ENCODE measurements at places on chromosomes 12 and 14.

- no peak for DNase-seq
Observed at GRCh38 chr12:54442099-54442498, 23.0 kb upstream of the ITGA5 start.

- DNase-seq = no peak
Observed at GRCh38 chr12:49979791-49980190, 7.0 kb downstream of the AQP6 start.

GRCh38 chr14:103716091-103716801 is 636 bp downstream of the ZFYVE21 start:
- no peak for DNase-seq

DNA sequence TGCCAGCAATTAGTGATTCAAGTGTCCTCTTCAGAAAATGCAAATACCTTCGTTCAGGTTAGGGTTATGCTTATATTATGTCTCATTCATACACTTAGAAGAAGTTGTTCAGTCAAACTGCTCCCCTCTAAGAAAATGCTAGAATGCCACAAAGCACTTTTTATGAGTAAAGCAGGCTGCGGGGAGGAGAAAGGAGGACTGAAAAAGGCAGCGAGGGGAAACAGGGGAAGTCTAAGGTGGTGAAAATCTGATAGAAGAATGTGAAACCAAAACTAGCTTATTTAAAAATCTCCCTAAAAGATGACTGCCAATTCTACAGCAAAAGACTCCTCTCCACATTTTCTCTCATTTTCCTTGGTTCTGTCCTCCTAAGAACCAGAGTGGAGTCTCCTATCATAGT is 70.1 kb downstream of the PRKD1 start:
- no peak for DNase-seq

- DNase-seq = no peak
Observed at GRCh38 chr14:81529391-81529790, 4.3 kb downstream of the SEL1L start.

DNA sequence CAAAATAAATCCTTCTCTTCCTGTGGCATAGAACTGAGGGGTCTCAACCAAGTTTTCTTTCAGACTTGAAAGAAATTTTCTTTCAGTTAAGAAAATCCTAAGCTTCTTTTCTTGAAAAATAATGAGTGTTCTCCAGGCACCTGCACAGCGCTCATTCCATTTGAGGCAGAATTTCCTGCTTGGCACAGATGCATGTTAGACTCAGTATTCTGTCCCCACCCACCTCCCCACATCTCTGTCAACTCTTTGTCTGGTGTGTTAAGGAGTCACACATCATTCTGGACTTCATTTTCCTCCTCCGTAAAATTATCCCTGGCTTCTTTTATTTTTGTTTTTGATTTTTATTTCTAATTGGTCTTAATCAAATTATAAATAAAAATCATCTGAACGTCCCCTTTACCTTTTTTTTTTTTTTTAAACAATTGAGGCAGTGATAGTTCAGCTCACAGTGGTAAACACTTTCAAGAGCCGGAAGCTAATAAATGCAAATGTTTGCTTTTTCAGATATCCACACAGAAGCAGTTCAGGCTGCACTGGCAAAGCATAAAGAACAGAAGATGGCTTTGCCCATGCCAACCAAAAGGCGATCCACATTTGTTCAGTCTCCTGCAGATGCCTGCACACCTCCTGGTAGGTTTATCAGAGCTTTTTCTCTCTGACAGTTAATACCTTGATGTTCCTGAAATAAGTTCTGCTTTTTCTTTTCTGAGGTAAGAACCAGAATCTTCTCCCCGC is 104.0 kb upstream of the ATF1 start:
- no peak for DNase-seq

- no peak for DNase-seq
Observed at GRCh38 chr14:63147018-63147417, 57.2 kb upstream of the RHOJ start.

DNA sequence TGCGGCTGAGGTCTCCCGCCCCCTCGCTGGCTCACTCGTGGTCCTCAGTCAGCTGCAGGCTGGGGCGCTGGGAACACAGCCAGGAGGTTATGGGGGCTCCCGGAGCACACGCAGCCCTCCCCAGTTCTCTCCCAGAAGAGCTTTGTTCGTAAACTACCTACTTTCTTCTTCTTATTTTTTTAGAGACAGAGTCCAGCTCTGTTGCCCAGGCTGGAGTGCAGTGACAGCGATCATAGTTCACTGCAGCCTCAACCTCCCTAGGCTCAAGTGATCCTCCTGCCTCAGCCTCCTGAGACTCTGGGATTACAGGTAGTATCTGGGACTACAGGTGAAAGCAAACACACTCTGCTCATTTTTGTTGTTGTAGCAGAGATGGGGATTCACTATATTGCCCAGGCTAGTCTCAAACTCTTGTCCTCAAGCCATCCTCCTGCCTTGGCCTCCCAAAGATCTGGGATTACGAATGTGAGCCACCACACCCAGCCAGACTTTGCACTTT is 15.5 kb upstream of the PLA2G1B start:
- no peak for DNase-seq

- DNase-seq = no peak
Observed at GRCh38 chr14:59246566-59246965, 58.1 kb downstream of the DAAM1 start.

- no peak for DNase-seq
Observed at GRCh38 chr12:42255221-42255865, 17.3 kb upstream of the YAF2 start.

GRCh38 chr12:52360663-52361271 is 6.5 kb downstream of the KRT85 start:
- DNase-seq = no peak

- no peak for DNase-seq
Observed at GRCh38 chr14:65491274-65491673, 78.7 kb downstream of the FUT8 start.

GRCh38 chr12:124720681-124721500 is 142.8 kb downstream of the SCARB1 start:
- DNase-seq = peak; percentile 23

- DNase-seq = no peak
Observed at GRCh38 chr14:32013083-32013482, 64.0 kb upstream of the ARHGAP5 start.

DNA sequence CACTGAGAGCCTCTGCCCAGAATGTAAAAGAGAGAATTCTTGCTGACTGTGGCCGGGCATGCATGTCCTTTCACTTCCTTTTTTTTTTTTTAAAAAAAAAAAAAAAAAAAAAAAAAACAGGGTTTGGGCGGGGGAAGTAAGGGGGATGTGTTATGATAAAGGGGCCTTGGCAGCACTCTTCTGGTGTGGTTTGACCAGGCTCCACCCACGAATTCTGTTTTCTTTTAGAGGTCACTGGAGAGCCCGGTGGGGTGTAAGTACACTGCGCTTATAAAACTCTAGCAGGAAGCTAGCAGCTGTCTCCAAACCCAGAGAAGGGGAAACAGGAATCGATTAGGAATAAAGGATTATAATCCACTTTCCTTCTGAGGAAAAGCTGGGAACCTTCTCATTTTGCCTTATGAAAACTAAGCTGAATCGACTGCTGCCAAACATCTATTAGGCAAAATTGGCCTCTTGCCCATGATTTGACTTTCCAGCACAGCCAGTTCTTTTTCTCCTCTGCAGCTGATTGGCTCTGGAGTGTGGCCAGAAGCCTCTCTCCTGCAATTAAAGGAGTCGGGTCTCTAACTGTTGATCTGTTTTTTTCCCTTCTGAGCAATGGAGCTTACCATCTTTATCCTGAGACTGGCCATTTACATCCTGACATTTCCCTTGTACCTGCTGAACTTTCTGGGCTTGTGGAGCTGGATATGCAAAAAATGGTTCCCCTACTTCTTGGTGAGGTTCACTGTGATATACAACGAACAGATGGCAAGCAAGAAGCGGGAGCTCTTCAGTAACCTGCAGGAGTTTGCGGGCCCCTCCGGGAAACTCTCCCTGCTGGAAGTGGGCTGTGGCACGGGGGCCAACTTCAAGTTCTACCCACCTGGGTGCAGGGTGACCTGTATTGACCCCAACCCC is 27.7 kb upstream of the HIGD1C start:
- DNase-seq = peak; percentile 41

DNA sequence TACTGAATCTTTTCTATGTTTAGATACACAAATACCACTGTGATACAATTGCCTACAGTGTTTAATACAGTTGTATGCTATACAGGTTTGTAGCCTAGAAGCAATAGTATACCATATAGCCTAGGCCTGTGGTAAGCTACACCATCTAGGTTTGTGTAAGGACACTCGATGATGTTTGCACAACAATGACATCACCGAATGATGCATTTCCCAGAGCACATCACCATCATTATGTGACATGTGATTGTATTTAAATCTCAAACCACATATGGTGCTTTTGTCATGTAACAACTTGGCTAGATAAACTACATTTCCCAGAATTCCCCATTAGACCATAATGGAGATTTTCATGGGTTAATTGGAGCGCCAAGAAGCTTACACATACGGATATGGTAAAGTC is 128.4 kb upstream of the CPNE8 start:
- no peak for DNase-seq

DNA sequence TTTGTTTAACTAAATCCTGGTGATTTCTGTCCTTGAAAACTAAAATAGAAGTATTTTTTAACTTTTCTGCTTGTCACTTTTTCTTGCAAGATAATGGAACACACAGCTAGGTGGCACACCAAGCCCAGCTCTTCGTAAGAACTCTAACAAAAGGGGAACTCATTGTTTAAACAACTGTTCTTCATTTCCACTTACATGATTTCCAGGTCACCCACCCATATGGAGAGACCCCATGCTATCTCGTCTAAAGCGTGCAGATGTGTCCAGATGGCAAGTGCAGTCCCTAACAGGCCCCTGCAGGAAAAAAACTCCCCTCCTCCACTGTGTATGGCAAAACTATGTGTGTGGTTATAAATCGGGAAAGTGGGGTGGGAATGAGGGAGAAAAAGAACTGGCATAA is 43.3 kb upstream of the NT5DC3 start:
- peak; percentile 66 for DNase-seq

DNA sequence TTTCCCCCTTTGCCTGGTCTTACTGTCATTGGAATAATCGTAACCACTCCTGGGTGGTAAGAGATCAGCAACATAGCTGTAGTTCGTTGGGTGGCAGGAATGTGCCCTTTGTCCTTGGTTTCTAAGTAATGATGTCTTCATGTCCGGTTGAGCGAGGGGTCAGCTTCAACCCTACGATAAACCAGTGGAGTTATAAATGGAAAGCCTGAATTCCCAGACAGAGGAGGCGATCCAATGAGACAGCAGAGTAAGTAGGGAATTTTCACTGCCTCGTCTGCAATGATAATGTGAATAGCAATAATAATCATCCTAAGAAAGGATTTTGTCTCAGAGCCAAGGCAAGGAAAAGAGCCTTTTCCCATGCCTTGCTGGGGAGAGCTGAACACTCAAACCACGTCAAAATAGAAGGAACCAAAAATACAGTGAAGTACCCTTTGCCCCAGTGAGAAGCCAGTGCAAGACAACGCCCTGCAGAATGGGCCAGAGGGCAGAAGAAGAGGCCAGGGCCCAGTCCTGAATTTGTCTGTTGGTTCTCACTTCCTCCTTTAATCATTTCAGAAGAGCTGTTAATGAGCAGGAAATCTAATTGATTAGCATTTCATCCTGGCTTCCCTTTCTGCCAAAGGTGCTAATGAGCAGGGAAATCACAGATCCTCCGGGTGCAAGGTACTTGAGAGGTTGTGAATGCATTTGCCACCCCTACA is 330.7 kb downstream of the CACNA1C start:
- DNase-seq = no peak

DNA sequence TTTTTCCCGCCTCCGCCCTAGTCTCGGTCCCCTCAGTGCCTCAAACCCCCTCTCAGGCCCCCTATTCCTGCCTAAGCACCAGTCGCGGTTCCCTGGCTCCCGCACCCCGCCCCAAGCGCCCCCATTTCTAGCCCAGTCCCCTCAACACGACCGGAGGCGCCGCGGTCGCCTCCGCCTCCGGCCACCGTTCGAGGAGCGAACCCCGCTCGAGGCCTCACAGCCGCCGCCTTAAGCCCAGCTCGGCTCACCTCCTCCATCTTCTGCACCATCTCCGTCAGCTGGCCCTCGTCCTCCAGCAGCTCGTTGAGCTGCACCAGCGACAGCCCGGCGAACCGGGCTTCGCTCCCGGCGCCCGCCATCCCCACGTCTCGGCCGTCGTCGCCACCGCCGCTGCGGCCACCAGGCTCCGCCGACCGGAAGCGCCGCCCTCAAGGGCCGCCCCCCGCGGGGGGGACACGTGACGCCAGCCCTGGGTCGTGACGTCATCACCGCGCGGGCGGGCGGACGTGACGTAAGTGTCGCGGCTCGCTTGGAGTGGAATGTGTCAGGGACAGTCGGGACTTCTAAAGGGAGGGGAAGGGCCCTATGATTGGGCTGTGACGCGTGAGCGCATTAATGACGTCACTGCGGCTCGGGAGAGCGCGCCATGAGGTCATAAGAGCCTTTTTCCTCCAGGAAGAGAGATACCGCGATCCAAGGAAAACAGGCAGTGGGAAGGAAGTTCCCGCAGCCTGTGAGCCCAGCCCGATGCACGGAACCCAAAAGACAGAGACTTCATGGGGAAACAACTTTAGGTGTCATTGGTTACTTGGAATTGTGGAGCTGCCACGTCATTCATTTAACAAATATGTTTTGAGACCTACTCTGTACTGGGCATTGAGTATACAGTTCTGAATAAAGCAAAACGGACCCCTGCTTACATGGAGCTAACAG is at the start of gene VPS37B:
VPS37B (minus strand) TSS at position 421 of the 933 bp plus-strand sequence; CDS start at position 359, 62 bp downstream.
- DNase-seq = peak; percentile 92

- DNase-seq = no peak
Observed at GRCh38 chr14:37596790-37597472, 1.5 kb downstream of the TTC6 start.

- DNase-seq = peak; percentile 10
Observed at GRCh38 chr12:1907652-1908611, 10.5 kb downstream of the CACNA2D4 start.

DNA sequence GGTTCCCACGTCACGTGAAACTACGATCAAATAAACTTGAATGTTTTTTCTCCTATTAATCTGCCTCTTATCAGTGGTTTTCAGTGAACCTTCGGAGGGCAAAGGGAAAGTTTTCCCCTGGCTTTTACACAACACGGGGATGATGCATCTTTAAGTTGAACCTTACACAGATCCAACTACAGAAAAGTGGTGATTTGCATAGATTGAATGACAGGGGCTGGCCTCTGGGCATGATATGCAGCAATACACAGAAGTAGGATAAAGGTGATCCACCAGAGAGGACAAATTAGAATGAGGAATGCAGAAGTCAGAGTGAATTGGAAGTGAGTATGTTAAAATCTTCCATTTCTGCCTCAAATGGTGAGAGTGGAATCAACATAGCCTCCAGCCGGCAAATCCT is 11.6 kb downstream of the GSG1 start:
- DNase-seq = no peak

DNA sequence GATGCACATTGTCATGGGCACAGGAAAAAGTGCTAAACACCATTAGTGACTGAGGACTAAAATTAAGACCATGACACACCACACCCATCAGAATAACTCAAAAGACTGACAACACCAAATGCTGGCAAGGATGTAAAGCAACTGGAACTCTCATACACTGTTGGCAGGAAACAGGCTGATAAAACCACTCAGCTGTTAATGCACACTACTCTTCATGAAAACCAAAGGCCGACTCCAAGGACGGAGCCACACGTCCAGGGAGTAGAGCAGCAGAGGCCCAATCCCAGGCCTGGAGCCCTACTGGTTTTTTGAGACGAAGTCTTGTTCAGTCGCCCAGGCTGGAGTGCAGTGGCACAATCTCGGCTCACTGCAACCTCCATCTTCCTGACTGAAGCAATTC is 6.4 kb downstream of the RAD52 start:
- DNase-seq = no peak

Data from CD8-positive, alpha-beta T cell (primary cell).